ENCODE measurements at places on chromosomes 12 and 14.

- DNase-seq = peak; percentile 83
Observed at GRCh38 chr12:57087010-57087690, 1.8 kb upstream of the NAB2 start.

DNA sequence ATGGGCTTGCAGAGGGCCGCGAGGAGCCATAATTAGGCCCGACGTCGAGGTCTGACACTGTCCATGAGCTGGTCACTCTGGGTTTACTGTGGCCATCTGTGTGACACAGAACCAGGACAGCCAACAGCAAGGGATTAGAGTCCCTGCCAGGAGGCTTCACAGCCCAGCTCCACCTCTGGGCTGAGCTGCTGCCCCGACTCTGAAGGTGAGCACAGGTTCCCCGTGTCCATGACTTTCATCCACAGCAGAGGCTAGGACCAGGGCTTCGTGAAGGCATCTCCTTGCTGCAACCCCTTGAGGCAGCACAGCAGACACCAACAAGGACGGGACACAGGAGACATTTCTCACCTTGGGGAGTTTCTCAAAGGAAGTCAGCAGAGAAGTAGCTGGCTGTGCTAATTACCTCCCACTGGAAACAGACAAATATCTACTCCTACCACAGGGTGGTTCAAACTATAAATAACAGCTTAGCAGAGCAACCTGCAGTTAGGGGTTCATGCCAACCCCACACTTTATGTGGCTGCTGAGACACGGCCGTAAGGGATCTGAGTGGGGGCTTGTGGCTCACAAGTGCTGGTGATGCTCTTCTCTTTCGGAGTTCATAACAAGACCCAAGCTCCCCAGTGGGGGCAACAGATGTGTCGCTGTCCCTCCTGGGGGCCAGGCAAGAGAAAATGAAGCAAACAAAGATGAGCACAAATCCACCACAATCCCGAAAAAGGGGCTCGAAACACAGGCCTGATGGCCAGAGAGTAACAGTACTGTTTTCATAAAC is 29.2 kb downstream of the ZFYVE21 start:
- DNase-seq = no peak

DNA sequence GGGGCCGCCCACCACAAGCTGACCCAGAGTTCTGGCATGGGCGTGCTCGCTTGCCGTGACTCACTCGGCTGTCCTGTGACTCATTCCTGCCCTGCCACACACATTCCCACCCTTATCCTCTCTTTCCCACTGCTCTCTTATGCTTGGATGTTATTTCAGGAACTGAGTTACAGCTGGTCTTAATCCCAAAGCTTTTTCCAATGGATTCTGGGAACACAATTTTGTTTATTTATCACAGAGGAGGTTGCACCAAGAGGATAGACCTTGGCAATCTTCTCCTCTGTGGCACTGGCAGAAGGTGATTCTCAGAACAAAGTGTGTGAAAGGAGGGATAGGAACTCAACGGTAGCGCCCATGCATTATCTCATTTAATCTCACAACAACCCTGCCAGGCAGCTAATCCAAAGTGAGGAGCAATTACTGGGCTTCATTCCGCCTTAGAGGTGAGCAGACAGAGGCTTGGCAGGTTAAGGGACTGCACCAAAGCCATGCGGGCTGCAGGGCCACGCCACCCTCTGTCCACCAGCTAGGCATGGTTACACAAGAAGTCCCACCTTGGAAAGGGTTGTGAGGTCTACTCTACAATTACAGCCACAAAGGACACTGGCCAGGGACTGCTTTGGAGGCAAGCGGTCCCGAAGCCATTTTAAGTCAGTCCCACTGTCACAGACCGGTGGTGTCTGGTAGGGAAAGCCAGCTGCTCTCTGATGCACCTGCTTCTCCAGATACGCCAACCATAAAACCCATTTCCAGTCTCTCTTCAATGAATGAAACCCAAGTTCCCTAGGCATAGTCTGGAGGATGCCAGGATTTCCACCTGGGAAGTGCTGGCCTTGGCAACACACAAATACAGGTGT is 32.9 kb downstream of the SYNE3 start:
- no peak for DNase-seq

DNA sequence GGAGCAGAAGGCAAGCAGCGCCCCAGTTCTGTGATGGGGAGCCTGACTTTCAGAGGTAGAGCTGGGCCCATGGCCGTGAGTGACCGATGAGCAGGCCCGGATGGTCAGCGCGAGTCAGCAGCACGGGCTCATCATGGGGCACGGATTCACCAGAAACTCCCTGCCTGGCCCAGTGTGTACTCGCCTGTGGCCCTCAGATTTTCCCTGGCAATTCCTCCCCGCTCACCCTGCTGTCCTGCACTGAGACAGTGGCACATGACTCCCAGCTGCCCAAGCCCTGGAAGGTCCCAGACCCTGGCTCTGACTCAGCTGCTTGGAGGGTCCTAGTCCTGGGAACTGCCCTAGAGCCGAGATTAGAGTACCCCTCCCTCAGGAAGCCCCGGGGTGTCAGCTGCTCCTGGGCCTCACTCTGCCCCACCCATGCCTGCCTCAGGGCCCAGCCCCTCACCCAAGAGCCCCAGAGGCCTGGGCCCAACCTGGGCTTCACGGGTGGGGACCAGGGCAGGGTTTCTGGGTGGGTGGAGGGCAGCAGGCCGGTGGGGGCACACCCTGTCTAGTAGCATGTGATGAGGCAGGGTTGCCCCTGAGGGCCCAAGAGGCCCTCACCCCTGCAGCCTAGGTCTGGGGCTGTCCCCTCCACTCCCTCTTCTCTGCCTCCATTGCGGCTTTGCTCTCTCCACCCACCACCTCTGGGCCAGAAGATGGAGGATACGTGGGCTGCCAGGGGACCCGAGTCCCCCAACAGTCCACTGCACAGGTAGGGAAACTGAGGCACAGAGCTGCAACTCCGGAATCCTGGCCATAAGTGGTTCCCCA is 8.4 kb downstream of the TRMT61A start:
- DNase-seq = no peak

DNA sequence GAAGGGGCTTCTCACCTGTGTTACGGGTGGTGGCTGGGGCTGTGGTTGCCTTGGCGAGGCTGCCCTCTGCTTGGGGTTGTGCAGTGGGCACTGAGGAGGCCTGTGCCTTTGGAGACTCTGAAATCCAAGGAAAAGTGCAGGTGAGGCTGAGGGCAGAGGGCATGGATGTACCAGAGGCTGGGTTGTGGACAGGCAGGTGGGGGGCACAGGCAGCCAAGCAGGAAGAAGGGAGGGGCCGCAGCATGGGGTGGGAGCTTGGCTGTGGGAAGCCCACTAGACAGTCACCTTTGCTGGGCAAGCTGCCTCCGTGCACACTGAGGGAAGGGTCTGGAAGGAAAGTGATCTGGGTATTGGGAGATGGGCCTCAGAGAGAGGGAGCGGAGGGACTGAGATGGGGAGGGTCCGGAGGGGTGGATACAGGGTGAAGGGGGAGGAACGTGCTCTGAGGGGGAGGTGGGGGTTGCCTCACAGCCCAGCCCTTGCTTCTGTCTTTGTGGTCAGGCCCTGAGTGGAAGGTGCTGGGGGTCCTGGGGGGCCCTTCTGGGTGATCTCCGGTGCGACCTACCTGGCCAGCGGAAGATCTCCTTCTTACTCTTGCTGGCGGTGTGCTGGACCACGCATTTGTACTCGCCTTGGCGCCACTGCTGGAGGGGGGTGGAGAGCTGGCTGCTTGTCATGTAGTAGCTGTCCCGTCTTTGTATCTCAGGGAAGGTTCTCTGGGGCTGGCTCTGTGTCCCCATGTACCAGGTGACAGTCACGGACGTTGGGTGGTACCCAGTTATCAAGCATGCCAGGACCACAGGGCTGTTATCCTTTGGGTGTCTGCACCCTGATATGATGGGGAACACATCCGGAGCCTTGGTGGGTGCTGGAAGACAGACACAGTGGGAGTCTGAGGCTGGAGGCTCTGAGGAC is 318.7 kb downstream of the TMEM121 start:
- no peak for DNase-seq

DNA sequence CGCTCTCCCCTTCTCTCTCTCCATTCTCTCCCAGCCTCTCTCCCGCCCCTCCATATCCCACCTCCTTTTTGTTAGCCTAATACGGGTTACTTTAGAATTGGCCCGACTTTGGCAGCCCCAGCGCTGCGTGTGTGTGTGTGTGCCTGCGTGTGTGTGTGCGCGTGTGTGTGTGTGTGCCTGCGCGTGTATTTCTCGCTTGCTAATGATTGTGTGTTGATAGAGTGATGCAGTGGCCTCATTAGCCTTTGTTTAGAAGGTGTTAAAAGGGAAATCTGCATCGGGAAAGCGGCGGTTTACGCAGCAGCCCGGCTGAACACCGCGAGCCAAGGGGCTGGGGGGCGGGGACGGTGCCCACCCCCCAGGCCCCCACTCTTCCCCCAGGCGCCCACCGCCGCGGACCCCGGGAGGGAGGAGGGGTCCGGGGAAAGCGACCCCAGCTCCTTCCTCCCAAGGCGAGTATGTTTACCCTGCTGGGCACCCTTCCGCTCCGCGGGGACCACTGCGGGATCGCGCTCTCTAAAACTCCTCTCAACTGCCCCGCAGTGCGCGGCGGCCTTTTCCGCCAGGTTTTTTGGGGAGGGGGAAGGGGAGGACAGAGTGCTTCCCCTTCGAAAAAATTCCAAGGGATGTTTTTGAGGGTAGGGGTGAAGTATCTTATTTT is 6.8 kb upstream of the LHX5 start:
- DNase-seq = no peak

DNA sequence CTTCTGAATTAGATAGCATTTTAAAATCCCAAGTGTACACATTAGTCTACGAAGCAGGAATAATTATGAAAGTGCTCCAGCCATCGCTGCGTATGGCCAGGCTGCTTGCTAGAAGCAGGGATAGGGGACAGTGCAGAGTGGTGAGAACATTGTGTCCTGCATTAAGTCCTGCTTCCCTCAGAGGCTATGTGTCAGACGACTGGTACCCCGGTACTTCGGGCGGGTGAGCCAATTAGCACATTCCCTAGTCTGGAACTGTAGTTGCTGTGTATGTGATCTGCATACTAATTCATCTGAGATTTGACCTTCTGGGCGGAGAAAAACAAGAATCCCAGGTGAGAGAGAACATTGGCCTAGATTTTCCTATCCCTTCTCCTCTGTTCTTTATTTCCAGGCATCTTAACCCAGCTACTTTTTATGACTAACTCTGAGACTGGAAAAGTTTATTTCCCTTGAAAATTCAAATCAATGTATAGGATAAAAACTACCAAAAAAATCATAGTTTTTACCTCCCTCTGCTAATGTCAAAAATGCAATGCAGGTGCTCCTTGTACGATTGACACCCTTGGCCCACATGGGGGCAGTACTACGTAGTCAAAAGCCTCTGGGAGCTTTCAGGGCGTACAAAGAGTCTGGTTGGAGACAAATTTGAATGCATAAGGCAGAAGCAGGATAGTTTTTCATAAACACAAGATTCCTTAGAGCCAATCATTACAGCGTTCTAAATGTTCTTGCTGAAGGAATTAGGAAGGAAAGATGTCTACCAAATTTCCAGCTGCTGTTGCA is 764.3 kb downstream of the NOVA1 start:
- DNase-seq = no peak

DNA sequence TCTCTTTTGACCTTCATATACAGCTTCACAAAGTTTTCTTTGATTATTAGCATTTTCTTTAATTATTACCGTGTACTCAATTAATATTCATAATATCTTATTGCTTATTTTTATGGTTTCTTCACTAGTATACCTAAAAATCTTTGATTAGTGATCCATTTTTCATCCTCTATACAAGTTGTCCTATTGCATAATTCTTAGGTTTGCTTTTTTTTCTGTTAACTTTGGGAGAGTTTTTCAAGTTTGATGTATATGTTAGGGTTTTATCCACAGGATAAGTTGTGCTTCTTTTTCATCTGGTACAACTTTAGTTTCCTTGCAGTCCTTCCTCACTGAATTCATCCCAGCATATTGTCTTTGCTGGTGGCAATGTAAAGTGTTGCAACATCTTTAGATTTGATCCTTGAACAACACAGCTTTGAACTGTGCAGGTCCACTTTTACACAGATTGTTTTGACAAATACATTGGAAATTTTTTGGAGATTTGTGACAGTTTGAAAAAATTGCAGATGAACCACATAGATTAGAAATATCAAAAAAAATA is 88.6 kb upstream of the NAV3 start:
- DNase-seq = no peak

GRCh38 chr12:123263196-123263817 is 8.3 kb downstream of the CDK2AP1 start:
- DNase-seq = no peak

DNA sequence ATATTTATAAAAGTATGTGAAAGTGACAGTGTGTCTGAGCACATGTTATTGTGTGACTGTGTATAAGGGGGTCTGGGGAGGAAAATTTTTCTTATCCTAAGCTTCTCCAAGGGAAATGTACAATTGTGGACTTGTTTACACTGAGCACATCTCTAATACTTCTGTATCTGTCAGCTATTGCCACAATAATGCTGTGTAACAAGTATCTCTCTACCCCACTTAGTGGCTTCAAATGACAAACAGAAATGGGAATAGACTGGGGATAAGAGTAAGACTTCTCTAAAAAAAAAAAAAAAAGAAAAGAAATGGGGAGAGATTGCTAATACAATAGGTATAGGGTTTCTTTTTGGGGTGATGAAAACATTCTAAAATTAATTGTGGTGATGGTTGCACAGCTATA is 44.3 kb upstream of the CCDC63 start:
- DNase-seq = no peak

DNA sequence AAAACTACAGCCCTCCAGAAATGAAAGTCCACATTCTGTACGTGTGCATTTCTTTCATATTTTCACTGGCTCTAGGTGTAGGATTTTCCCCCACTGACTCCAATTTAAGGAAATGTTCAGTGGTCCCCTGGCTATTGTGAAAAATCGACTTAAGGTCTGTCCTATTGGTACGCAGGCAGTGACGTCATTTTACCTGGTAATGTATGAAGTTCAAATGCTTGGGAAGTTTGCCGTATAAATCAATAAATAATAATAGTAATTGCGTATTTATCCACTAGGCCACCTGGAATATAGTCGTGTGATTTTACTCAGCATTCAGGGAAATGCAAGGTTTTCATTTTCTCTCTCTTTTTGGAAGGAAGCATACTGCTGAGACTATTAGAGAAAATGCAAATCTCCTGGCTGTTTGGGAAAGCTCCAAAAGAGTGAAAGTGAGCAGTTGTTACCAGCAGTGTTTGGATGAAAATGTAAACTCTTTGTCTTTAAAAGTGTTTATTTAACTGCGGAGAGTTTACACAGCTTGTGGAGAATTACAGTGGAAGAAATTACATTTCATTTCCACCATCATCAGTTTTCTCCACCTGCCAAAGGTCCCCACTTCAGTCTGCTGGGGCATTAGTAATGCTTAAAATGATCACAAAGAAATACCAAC is 107.0 kb downstream of the EXOC5 start:
- no peak for DNase-seq

GRCh38 chr12:74896186-74896585 is 313.5 kb downstream of the KCNC2 start:
- no peak for DNase-seq

Data from activated T-helper 1 cell treated with anti-CD3 and anti-CD28 coated beads, Interleukin-2, amount 50 U/mL, for 16 hours (primary cell).